Vagina (tissue), 2 donors: ENCODE measurements at places on chromosomes 6 and 20.

DNA sequence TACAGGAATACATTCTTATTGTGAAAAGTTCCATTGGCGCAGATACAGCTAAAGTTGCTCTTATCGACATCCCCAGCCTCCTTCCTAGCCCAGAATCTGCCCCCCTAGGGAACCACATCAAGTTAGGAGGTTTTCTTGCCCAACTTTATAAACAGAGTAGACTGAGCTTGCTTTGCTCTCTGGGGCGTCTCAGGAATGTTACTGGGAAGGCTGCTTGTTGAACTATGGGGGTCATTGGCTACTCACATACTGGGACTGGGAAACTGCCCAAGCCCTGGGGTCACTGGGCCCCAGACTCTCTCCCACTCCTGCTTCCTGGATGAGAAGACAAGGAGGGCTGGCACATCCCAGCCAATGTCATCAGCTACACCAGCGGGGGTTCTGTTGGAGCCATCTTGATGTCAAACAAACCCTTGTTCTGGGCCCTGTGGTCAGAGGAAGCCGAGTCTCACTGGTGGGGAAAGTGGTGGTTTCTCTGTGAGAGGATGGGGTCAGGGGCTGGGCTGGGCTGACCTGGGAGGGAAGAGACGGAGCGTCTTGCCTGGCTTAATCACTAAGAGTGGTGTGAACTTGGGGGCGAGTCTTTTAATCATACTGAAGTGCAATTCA, 26.0 kb downstream of the BPIFB4 start:
- no peak for DNase-seq

DNA sequence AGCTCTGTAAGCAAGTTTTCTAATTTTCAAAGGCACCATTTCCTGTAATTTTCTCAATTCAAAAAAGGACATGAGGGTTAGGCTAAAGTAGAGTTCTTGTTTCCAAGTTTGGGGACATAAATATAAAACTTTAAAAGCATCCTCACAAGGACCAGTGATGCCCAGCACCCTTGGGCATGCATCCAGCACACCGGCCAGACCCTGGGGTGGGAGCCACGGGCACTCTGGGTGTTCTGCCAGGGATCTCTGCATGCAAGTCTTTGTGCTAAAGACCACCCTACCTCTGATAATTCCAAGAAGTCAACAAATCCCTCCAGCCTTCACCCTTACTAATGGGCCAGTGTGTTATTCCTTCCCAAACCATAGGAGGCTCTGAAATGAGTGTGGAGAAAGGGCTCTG, 46.5 kb downstream of the PLCG1 start:
- no peak for DNase-seq

- DNase-seq, result no peak
Observed at GRCh38 chr6:28060405-28060804, 20.0 kb upstream of the ZNF165 start.

- no peak for DNase-seq
Observed at GRCh38 chr6:158753811-158754210, 65.4 kb downstream of the EZR start.

GRCh38 chr20:44856856-44857448, 28.6 kb upstream of the YWHAB start:
- DNase-seq, result no peak

DNA sequence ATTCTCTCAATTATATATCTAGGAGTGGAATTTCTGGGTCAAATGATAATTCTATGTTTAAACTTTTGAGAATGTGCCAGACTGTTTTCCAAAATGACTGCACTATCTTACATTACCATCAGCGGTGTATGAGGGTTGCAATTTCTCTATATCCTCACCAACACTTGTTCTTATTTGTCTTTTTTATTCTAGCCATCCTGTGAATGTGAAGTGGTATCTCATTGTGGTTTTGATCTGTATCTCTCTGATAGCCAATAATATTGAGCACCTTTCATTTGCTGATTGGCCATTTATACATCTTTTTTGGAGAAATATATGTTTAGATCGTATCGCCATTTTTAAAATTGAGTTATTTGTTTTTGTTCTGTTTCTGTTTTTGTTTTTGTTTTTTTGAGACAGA, 32.3 kb downstream of the C20orf203 start:
- DNase-seq, result no peak

GRCh38 chr6:112560651-112561050, 213.5 kb downstream of the RFPL4B start:
- no peak for DNase-seq
